NCI-H226 (cell line): ENCODE measurements at places on chromosomes 1 and 21.
A peak's percentile ranks its signal among the peaks of the same experiment; 100 is the strongest.

GRCh38 chr1:117275055-117275454 is 64.3 kb upstream of the VTCN1 start:
- DNase-seq = no peak

- peak; percentile 20 for DNase-seq
Measured at GRCh38 chr1:98839840-98840239, 164.8 kb downstream of the PLPPR5 start.

DNA sequence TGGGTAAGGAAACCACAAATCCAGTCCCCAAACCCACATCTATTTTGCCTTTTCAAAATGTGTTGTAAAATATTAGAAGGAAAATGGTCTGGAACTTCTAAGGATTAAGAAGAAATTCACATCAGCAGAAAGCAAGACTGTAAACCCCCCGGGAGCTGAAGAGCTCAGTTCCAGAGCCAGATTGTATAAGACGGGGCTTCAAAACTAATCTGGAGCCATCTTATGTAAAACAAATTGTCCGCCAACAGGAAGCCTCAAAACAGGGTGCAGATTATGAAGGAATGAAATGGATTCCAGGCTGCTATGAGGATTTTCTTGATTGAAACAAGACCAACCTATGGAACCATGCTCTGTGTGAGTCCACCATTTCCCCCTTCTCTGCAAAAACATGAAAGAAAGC is 25.1 kb upstream of the HUNK start:
- no peak for DNase-seq

DNA sequence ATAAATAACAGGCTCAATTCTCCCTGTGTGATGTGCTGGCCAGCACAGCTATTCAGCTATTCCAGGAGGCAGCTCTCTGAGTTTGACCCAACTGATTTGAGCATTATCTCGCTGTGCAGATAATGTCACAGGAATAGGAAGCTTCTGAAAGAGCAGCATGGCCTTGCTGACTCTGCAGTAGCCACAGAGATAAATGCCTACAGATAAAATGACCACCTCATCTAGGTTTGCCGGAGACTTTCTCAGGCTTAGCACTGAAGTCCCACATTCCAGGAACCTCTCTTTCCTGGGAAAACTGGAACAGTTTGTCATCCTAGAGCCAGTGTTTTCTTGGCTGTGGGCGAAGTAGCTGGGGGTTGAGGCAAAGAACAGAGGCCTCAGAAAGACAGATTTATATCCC is 98.9 kb downstream of the MRPL39 start:
- peak; percentile 2 for DNase-seq

- no peak for DNase-seq
Measured at GRCh38 chr1:109502364-109502851, 7.1 kb downstream of the AMIGO1 start.

DNA sequence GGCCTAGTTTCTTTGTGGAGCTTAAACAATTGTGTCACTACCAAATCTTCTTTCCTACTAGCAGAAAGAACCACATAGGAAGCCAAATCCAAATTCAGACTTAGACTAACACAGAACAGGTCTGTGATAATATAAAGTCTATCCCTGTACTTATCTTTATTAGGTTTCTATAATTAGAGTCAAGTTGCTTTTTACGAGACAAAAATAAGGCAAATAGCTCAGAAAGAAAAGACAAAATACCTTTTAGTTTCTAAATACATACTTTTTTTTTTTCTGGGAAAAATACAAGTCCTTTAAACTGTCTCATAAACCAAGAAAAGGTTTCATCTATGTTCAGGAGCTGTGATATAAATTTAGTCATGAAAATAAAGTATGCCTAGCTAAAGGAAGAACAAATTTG is 78.9 kb upstream of the LBR start:
- DNase-seq = no peak

DNA sequence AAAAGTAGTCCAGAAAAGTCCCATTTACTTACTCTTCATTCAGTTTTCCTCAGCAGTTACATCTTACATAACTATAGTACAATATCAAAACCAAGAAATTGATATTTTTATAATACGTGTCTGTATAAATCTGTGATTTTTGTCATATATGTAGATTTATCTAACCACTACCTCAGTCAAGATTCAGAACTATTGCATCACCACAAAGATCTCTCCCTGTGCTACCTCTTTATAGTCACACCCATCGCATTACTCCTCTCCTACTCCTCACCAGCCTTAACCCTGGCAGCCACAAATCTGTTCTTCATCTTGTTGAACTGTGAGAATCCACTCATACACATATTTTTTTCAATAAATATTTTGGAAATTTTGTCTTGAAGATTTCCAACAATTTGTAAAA is 72.5 kb downstream of the RALGPS2 start:
- DNase-seq = peak; percentile 37

DNA sequence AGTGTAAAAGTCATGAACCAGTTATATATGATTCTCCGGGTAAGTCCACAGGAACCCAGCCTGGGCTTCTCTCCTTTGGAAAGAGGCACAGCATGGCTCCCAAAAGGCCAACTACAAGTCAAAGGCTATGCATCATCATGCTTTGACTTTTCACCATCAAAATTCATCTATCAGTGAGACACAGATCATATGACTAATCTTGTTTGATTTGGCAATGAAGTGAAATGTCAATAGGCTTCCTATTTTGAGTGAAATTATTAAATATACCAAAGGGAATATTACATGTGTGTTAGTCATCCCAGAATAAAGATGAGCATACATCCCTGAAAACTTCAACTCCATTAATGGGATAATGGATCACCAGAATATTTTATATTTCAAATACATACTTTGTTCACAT is 83.5 kb upstream of the ADGRL2 start:
- DNase-seq = no peak

GRCh38 chr1:32393832-32394140 is 455 bp downstream of the BSDC1 start:
- DNase-seq = peak; percentile 20

DNA sequence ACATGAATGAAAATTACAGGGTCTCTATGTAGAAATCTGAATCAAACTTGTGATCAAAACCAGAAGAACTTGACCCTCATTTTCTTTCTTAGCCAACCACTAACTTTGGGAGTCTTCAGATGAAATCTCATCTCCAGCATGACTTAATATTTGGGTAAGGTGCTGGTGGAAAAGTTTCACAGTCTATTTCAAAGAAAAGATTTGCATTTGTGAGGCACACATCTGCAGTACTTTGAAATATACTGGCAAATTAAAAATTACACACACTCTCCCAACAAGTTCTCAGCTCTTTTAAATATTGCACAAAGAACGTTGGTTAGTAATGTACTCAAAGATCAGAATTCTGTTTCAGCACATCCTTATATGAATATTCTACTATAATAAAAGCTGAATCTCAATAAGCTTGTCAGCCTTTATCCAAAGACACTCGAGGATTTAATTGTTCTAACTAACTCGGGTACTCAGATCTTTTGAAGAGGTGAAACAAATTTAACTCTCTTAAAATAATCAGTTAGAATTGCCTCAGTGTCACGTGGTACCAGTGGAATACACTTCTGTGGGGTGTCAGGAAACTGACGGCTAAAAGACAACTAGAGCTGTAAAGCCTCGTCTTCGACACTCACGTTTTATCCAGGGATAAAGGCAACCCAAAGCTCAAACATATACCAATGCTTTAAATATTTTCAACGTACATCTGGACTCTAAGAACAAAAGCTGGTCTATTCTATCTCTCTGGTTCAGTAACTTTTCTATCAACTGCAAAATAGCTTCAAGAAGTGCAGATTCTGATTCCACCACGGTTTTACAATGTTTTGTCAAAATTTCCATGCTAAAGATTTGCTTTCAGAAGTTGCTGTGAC is 19.0 kb downstream of the SAMSN1 start:
- no peak for DNase-seq

- no peak for DNase-seq
Measured at GRCh38 chr1:111154021-111154999, 14.3 kb downstream of the CEPT1 start.

DNA sequence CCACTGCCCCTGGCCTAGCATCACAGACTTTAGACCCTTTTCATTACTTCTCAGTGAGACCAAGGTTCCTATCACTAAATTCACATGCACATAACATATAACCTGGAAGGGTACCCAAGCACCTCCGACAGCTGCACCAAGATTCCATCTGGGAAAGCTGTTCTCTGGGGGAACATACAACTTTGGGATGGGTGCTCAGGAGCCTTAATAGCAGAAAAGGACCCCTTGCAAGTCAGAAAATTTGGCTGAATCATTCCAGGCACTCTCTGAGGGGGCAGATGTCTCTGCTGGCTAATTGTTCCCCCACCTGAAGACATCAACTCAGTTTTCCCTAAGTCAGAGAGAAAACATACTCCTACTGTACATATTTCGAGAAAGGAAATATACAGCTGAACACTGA is 41.3 kb upstream of the PSEN2 start:
- DNase-seq = no peak

GRCh38 chr1:31064111-31064717 is 1.3 kb downstream of the PUM1 start:
- no peak for DNase-seq

GRCh38 chr21:15007716-15008296 is 57.0 kb downstream of the NRIP1 start:
- no peak for DNase-seq

- DNase-seq = no peak
Measured at GRCh38 chr1:182003953-182004586, 57.4 kb downstream of the ZNF648 start.

DNA sequence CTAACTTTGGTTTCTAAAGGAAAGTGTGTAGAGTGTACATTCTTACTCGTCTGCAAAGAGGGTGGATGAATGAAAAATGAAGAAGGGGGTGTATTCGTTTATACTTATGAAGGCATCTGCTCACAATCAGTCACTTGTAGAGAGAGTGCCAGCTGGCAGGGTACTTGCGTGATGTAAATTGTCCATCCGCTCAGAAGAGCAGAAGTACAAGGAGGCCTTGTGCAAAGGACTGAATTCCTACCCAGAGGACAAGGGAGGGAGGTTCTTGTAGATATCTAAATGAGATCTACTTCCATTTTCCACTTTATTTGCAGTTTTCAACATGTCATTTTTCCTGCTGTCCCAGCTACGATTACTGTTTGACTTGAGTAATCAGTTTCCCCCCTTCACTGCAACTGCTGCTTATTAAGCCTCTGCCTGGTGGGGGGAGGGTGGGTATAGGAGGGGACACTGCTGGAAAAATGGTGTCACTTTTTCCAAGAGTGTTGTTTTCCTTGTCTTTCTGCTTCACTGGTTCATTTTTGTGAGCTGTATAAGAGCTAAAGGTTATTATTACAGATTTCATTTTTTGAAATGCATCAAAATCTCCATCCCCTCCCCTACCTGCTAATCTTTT is 67.3 kb downstream of the LAMC1 start:
- DNase-seq = no peak

- DNase-seq = no peak
Measured at GRCh38 chr1:200046115-200046514, 18.6 kb downstream of the NR5A2 start.

DNA sequence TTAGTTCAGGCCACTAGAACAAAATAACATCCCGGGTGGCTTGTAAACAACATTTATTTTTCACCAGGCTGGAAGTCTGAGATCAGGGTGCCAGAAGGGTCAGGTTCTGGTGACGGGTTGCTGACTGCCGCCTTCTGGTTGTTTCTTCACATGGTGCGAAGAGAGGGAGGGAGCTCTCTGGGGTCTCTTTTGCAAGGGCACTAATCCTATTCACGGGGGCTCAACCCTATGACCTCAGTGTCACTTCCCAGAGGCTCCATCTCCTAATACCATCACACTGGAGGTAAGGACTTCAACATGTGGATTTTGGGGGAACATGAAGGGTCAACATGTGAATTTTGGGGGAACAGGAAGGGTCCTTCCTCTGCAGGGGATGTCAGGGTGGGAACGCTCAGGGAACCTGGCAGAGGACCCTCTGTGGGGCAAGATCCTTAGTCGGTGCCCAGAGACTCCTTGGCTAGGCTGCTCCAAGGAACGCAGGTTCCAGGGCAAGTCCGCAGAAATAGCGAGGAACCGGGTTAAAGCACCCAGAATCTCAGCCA is 8.7 kb upstream of the C2CD2 start:
- no peak for DNase-seq

- DNase-seq = no peak
Measured at GRCh38 chr1:31570228-31570627, 6.1 kb upstream of the TINAGL1 start.

DNA sequence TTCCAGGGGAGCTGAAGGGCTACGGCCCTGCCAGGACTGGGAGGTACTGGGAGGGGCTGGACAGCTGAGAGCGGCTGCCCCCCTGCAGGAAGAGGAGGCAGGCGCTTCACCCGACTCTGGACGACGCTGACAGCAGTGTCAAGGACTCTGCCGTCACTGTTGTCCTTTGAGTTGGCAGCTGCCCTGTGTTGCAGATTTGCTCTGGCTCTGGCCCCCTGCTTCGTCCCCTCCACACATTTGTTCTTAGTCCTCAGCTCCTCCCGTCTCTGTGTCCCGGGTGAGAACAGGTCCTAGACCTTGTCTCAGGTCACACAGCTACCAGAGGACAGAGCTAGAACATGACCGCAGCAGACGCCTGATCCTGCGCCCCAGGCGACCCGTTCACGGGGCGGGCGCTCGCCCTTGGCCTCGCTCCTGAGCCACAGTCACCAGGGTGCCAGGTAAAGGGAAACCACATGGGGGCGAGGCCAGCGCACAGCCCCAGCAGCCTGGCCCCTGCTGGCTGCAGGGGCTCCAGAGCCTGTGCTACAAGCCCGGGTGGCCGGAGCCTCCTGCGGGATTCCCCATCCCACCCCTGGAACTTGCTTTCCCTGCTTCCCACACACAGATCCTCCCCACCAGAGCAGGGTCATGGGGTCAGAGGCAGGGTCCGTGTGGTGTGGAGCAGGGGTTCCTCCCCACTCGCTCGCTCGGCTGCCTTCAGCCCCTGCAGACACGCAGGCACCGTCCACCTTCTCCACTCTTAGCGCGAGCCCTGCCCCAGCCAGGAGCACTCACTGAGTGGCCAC is 10.7 kb upstream of the NPHP4 start:
- DNase-seq = no peak

- DNase-seq = no peak
Measured at GRCh38 chr1:237779356-237779755, 111.4 kb downstream of the ZP4 start.

DNA sequence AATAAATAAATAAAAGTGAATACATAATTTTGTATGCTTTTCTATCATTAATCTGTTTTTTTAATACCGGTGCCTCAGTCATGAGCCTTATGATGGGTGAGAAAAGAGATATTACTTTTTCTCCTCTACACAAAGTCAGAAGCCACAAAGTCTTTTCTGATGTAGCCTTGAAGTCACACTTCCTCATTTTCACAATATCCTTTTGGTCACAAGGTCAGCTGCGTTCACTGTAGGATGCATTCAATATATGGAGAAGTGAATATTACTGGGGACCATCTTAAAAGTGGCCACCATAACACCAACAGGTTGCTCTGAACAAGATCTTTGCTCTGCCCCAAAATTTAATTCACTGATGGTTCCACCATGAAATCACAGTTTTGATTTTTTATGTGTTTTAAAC is 83.3 kb upstream of the TNR start:
- DNase-seq = no peak

DNA sequence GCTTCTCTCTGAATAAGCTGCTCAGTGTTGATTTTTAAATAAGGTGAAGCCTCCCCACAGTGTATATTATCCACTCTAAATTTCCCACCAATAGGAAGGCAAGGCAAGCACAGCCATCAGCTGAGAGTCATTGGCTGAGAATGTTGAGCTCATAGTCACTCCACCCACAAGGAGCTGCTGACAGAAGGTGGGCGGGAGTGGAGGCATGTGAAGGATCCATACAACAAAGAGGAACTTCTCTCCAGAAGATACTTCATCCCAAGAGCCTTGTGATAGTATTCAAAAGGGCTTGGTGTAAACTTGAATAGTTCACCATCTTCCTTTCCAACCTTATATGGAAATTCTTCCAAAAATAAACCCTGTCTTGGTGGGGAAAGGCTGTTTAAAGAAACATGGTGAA is 42.8 kb downstream of the SAMD13 start:
- no peak for DNase-seq
